ENCODE measurements at places on chromosomes 7 and 10.

DNA sequence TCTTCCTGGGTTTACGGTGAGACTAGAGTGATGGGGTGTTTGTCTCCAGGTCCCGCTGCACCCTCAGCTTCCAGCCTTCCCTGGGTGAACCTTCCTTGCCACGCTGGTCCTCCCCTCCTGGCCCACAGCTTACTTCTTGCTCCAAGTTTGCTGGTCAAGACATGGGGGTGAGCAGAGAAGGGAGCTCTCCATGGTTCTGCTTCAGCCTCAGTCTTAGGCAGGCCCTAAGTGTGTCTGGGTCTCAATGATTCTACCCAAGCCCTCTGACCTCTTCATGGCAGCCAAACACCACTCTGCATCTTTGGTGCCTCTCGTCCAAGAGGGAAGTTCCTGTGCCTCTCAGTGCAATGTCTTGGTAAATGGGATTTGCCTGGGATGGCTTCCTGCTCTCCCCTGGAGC lies 356.5 kb upstream of the KLF6 start:
- DNase-seq: no peak

DNA sequence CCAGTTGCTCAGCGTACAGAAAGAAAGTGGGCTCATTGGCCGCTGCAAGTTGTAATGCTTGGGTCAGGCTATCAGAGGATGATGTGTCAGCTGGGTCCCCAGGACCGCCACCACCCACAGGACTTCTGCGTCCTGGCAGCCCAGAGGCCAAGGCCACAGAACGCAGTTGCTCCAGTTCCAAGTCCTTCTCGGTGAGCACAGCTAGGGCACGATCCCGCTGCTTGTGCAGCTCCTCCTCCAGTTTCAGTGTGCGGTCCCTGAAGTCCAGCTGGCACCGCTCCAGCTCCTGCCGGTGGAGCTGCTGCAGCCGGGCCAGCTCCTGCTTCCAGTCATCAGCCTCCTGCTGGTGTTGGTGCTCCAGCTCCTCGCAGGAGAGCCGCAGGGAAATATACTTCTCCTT lies 3.0 kb downstream of the GCC1 start:
- no peak for DNase-seq

DNA sequence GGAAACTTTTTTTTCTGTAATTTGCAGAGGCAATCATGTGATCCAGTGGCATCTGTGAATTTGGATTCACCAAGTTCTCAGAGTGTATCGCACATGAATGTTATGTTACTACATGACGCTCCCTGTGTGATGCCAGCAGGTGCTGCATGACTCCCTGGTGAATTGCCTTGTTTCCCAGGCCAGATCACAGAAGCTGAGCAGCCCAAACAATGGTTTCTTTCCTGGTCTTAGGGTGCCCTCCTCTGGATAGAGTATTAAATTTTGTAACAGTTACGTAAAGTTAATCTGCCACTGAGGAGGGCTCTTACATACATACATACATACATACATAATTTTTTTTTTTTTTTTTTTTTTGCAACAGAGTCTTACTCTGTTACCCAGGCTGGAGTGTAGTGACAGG lies 3.6 kb downstream of the ZSCAN21 start:
- peak; percentile 84 for DNase-seq

DNA sequence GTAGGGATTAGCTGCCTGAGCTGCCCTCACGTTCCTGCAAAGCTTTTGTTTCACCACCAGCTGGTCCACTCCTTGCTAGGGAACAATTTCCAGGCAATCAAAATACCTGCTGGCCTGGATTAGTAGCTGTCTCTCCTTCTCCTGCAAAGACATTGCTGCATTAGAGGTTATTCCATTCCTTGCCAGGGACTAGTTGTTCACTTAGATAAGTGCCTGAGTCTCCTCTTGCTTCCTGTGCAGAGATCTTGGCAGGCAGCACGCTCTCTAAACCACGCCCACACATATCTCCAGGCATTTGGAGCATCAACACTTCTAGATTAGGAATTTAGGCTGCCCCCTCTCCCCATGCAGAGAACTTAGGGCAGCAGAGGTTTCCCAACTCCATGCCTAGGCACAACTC lies 150.4 kb upstream of the SMIM30 start:
- no peak for DNase-seq

GRCh38 chr7:8260871-8261694 lies 884 bp downstream of the ICA1 start:
- DNase-seq: peak; percentile 62

Data from NCI-H526 treated with DMSO at 0.1 percent for 48 hours (cell line).